ENCODE measurements at places on chromosomes 2 and 18.

DNA sequence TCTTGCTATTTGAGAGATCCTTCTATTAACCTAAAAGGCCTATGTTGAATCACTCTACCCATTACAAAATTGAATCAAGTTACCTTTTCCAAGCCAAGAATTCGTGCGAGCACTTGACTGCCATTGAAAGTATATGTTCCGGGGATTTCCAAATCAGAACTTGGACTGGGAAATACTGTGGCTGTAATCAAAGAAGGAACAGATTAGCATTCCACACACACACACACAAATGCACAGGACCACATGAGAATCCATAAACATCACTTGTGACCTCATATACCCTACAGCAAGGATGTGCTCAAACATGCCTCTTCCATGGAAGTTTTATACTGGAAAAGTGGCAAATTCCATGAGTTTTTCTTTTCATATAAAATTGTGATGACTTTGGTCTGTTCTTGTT lies 86.0 kb downstream of the ABCA12 start:
- no peak for DNase-seq

DNA sequence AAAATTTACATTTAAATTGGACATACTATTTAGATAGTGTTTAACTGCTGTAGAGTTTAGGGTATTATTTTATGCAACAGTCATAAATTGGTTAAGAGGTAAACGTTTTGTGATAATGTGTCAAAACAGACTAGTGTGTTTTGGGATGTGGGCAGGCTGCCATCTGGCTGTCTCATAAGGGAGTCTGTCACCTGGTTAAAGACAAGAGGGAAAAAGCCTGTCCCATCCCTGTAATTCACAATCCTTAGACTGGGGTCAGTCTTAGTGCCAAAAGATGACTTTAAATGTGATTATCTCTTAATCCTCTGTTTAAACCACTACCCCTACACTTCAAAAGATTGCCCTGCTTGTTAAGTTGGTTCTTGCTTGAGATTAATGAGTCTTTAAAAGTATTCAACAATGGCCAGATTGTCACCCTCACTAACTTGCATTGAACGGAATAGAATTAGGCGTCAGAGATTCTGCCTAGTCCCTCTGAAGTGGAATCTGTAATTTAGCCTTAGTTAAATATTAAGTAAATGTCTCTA lies 59.2 kb downstream of the SGPP2 start:
- DNase-seq: peak; percentile 37

- no peak for DNase-seq
Measured at GRCh38 chr2:197240421-197241041, 70.0 kb downstream of the ANKRD44 start.

DNA sequence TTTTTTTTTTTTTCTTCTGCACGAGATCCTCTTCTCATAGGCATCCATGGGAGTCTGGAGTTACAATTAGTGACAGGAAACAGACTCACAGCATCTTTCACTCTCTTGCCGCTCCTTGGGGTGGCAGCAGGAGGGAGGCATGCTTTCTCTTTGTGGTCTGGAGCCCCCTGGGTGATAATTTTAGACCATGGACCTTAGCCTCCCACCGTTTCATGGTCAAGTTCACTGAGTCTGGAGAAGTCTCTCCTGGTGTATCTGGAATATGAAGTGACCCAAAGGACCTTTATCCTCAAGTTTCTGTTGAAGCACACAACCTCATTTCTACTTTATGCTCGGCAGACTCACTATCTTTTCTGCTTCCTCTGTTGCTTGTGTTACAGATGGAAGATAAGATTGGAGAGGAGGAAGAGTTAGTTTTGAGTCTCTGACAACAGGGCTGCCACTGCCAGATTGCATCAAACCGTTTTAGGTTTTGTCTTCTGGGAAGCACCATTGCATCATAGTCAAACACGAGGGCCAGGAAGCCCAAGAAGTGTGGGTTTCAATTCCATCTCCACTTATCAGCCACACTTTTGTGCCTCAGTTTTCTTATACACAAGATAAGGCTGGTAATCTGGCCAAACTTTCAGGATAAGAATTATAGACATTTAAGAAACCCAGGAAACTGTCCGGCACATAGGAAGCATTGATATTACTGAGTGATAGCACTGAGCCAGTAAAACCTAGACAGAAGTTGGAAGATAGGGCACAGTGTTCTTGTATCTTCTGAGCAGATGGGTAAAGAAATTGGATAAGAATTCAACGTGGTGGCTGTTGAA lies 62.3 kb downstream of the ADCYAP1 start:
- DNase-seq: no peak

DNA sequence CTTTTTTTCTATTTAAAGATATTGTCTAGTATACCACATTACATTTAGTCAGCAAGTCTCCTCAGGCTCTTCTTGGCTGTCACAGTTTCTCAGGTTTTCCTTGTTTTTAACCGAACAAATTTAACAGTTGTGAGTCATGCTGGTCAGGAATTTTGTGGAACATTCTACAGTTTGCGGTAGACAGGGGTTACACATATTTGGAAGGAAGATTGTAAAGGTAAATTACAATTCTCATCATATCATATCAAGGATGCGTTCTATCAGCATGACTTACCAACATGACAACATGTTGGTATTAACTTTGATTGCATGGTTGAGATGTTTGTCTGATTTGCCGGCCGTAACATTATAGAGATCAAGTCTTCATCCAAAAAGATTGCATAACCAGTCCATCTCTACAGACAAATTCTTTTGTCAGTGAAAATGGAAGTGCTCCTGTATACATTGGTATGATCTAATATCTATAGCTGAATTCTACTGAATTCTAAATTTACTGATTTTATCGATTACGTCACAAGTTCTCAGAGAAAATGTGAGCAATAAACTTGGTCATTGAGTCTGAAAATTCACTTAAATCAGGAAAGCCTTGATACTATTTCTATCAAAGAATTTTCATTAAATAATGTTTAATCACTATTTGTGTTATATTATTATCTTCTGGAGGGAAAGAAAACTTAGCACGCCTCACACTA lies 664.4 kb upstream of the SLC8A1 start:
- DNase-seq: no peak

GRCh38 chr2:179037807-179038206 lies 12.1 kb downstream of the CCDC141 start:
- DNase-seq: no peak

DNA sequence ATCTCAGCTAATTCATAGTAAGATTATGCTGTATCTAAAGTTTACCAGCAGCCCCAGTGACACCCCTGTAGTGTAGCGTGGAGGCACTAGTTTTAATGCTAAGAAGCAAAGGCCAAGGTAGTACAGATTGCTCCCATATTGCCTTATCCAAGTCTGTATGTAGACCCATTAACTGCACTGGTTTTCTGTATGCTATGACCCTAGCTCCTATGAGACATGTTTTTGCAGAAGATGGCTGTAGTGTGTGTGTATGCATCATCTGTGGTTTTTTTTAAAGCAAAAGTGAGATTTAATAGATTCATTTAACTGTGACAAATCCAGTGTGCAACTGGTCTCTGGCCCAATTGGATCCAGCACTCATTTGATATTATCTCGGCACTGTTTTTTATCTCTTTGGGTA lies 86.5 kb downstream of the HAUS1 start:
- no peak for DNase-seq

DNA sequence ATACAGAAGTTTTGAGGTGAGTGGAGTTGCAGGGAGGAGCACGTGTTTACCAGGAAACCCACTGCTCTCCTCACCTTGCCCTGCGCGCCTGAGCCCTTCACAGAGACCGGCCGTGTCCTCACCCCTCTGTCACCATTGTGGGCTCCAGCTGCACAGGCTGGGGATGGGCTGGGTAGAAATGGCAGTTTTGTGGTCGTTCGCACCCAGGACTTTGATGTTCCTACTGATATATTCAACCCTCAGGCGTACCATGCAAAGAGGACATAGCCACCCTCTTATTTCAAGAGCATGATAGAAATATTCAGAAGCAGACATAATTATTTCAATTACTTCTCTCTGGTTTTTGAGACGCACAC lies 78.2 kb downstream of the GBX2 start:
- no peak for DNase-seq

- DNase-seq: peak; percentile 65
Measured at GRCh38 chr18:61551586-61551985, 218.4 kb downstream of the CDH20 start.

- DNase-seq: peak; percentile 27
Measured at GRCh38 chr2:158214431-158214830, 112.8 kb downstream of the UPP2 start.

- peak; percentile 65 for DNase-seq
Measured at GRCh38 chr2:113136828-113137775, 9.7 kb downstream of the IL1RN start.

DNA sequence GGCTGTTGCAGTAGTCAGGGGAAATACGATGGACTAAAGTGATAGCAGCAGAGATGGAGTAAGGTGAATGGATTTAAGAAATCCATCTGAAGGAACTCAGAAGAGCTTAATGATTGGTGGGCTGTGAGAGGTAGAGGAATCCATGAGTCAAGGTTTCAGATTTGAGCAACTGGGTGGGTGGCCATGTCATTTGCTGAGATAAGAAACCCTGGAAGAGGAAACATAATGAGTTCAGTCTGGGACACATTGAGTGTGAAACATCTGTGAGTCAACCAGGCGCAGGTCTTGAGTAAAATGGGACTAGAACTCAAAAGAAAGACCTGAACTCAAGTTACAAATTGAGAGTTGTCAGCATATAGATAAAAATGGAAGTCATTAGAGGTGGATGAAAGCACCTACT lies 19.7 kb upstream of the ASNSD1 start:
- no peak for DNase-seq

DNA sequence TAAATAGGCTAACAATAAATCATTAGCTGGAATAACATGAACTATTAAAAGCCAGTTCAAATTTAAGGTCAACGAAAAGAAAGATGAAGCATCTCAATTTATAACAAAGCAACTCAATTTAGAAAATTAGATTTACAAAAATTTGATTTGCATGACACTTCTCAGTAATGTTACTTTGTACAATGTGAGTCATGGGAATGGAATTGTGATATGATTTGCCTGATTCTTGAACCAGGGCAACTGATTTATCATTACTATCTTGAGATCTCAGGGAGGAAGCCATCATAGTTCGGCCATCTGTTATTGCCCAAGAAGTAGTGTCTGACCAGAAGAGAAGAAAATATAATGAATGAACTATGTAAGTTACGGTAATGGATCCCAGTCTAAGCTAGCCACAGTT lies 193.1 kb downstream of the RIT2 start:
- DNase-seq: no peak

Measured in COLO829 (cell line).